SIG-M5 (cell line): ENCODE measurements at places on chromosomes 5 and 9.

GRCh38 chr5:151523335-151523734 lies 67.8 kb downstream of the FAT2 start:
- no peak for DNase-seq

GRCh38 chr9:75953218-75953617 lies 62.7 kb downstream of the PCSK5 start:
- no peak for DNase-seq

DNA sequence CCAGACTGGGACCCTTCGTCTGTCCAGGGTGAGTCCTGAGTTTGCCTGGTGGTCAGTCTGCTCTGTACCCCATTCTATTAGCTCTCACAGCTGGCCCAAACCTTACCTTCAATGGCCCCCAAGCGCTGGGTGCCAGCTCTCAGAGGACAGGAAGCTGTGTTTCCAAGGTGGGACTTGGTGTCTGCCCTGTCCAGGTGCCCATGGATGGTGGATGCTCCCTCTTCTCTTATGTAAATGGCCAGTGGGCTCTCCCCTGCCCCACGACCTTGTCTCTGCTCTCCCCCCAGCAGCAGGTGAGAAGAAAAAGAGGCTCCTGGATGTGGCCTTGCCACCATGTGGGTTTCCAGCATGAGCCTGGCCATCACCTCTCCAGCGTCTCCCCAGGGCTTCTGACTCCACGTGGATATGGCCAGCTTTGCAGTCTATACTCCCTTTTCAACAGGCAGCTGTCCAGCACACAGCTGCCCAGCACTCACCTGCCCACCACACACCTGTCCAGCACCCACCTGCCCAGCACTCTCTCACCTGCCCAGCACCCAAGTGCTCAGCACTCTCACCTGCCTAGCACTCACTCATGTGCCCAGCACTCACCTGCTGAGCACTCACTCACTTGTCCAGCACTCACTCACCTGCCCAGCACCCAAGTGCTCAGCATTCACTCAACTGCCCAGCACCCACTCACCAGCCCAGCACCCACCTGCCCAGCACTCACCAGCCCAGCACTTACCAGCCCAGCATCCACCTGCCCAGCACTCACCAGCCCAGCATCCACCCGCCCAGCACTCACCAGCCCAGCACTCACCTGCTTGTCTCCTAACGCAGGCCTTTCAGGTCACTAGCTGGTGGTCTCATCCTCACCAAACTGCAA lies 136.2 kb upstream of the IRX2 start:
- DNase-seq: no peak

DNA sequence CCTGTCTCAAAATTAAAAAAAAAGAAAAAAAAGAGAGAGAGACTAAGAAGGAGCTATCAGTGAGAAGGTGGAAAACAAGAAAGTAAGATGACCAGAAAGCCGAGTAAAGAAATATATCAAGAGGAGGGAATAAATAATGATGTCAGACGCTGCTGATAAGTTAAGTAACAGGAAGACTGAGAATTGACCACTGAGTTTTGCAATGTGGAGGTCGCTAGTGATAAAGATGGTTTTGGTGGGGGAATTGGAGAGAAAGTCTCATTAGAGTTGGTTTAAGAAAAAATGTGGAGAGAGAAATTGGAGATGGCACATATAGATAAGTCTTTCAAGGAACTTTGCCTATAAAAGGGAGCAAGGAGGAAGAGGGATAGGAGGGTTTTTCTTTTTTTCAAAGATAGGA lies 91.9 kb downstream of the RAD23B start:
- no peak for DNase-seq

DNA sequence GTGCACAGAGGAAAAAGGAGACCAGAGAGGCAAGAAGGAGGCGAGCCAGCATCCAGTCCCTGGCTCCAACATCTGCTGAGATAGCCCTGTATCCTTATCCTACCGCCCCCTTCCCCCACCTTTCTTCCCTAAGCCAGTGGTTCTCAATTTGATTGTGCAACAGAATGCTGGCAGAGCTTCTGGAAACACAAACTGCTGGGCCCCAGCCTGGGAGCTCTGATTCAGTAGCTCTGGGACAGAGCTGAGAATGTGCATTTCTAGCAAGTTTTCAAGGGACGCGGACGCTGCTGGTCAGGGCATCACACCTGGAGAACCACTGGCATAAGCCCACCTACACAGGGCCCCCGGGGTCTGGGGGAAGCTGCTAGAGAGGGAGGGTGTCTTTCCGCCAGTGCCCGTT lies 21.1 kb downstream of the AK8 start:
- DNase-seq: no peak

- no peak for DNase-seq
Measured at GRCh38 chr9:69380301-69380700, 55.3 kb downstream of the ENTREP1 start.

- DNase-seq: no peak
Measured at GRCh38 chr5:120640778-120641177, 176.7 kb downstream of the PRR16 start.

DNA sequence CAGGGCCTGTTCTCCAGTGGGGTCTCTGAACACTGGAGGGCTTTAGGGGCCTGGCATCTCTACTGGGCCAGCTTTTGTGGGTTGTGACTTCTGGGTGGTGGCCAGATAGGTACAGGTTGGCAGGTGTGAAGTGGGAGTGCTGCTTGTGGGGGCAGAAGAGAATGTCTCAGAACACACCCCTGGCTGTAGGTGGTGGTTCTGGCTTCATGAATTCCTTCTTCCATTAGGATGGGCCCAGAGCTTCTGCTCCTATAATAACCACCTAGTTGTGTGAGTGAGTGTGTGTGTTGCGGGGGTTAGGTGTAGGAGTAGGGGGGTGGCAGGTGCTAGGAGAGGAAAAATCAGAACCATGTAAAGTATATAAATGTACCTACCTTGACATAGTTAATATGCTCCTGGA lies 1.6 kb downstream of the PDZD2 start:
- DNase-seq: no peak

- no peak for DNase-seq
Measured at GRCh38 chr9:112140936-112141335, 34.2 kb downstream of the SUSD1 start.

GRCh38 chr5:115977096-115977495 lies 14.8 kb downstream of the LVRN start:
- DNase-seq: no peak

DNA sequence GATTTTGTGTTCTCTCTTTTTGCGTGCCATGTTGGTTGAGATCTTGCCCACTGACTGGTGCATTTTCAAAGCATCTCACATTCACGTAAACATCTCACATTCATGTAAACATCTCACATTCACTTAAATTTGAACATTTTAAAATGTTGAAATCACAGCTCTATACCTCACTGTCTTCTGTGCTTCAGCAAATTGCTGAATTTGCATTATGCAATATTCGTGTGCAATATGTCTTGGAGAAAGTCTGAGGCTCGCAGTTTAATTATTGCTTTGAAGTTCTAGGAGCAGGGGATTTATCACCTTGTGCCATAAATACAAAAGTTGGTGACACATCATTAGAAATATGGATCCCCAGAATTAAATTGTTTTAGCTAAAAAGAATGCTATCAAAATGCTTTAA lies 42.6 kb downstream of the TNFSF15 start:
- DNase-seq: no peak

GRCh38 chr5:139392678-139393496 lies 2.0 kb downstream of the PROB1 start:
- DNase-seq: no peak

DNA sequence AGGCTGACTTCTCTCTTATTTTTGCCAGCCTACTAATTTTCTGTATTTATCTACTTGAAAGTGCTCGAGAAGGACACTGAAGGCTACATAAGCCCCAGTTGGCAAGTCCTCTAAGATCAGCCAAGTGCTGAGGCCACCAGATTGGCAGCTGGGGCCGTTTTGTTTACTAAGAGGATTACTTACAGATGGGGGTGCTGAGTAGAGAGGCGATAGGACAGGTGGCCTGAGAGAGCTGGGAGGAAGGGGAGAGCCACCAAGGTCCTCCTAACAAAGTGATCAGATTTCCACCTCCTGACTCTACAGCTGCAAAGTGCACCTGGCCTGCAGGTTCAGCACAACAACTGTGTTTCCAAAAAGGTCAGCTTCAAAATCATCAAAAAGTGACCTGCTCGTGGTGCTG lies 32.9 kb downstream of the FRMD3 start:
- DNase-seq: no peak

- DNase-seq: no peak
Measured at GRCh38 chr5:35685161-35685560, 67.5 kb downstream of the SPEF2 start.

GRCh38 chr5:176837707-176838115 lies 27.4 kb downstream of the UNC5A start:
- peak; percentile 36 for DNase-seq

DNA sequence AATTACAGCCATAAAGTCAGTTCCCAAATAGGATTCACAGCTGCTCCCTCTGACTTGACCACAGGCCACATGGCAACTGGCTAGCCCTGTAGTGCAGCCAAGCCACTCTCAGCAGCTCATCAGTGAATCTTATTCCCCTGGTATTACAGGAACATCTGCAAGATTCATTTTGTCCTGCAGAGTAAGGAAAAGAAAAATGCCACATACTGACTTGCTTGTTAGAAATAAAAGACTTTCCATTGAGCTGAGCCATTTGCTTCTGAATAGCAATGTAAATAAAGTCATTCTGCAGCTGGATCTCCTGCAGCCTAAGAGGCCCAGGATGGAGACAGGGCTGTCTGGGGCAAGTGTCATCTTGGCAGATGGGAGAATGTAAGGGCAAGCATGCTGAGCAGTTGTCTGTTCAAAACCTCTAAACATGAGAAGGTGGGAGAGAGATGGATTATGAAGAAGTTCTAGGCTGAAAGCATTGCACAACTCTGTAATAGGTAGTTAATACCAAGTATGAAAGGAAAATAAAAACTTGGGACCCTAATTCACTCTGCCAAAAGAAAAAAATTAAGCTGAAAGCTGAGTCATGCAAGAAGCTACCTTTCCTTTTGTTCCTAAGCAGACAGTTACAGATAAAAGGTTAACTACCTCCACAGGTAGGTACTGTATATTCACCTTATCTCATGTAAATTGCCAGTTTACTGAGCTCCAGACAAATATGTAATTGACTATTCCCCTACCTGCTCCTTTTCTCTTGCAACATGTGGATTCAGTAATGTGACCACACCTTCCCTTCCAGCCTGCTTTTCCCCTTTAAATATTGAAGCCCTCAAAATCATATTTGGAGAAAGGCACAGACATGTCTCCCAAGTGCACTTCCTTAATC lies 244.4 kb upstream of the RAI14 start:
- DNase-seq: no peak

DNA sequence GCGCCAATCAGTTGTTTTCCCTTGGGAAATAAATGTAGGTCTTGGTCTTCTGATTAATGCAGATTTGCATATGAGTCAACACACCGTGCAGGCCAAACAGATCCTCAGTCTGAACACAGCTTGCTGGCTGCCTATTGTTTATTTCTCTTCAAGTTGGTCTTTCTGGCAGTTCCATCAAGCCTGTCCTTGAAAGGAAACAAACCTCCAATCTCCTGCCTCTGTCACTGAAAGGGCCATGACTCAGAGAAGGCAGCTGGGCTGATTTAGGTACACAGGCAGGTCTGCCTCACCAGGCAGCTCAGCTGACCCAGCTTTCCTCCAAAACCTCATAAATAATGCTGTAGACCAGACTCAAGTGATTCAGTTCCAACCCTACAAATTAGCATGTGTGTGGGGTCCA lies 175.9 kb downstream of the MAN2A1 start:
- no peak for DNase-seq

GRCh38 chr5:82815871-82816270 lies 261.3 kb downstream of the TMEM167A start:
- no peak for DNase-seq

GRCh38 chr9:93008457-93008856 lies 50.0 kb upstream of the SUSD3 start:
- no peak for DNase-seq

- DNase-seq: no peak
Measured at GRCh38 chr5:174829511-174829864, 105.1 kb downstream of the MSX2 start.

GRCh38 chr9:13879981-13880380 lies 434.0 kb downstream of the NFIB start:
- DNase-seq: no peak
